Cortex of kidney (tissue), 1 donor: ENCODE measurements at places on chromosomes 2 and 18.

DNA sequence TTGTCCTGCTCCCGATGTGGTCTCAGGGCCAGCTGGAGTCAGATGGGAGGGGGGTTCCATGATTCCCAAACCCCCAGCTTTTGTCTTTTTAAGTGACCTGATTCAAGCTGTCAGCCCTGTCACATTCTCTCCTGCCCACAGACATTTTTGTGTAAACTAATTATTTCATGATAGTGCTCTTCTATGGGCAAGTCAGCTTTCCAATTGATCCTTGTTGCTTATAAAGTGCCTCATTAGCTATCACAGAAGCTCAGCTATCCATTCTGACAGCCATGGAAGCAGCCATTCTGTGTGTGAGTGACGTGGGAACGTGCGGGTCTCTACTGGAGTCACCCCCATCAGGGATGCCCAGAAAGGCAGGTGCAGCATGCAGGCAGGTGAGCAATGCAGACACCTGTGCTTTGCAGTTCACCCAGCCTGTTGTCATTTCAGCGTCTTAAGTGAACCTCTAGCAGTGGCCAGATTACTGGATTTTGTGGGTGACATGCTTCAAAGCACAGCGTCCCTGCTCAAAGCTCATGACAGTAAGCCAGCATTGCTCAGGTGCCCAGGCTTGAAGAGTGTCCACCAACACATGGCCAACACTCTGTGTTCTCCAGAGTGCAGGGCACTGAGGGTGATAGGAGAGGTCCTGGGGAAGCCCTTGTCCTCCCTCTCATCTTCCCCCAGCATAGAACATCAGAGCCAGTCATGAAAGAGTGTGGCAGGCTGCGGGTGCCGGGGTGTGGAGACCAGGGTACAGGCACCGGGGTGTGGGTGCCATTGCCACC lies 162.1 kb upstream of the SH3BP4 start:
- DNase-seq, result no peak

DNA sequence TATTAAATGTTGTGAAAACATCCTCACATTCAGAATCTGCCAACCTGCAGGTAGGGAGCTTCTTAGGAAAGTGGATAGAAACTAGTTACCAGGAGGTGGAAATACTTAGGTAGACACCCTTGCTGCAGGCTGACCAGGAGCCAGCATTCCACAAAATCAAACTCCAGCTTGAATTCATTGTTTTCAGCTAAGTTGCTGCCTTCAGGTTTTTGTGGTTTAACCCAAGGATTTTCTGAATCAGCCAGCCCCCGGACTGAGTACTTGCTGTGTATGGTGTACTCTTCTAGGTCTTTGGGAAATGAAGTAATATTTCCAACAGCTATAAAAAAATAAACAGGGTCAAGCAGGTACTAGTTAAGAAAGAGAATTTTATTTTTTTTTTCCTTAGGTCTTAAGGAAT lies 192.1 kb upstream of the CHST9 start:
- DNase-seq, result no peak

DNA sequence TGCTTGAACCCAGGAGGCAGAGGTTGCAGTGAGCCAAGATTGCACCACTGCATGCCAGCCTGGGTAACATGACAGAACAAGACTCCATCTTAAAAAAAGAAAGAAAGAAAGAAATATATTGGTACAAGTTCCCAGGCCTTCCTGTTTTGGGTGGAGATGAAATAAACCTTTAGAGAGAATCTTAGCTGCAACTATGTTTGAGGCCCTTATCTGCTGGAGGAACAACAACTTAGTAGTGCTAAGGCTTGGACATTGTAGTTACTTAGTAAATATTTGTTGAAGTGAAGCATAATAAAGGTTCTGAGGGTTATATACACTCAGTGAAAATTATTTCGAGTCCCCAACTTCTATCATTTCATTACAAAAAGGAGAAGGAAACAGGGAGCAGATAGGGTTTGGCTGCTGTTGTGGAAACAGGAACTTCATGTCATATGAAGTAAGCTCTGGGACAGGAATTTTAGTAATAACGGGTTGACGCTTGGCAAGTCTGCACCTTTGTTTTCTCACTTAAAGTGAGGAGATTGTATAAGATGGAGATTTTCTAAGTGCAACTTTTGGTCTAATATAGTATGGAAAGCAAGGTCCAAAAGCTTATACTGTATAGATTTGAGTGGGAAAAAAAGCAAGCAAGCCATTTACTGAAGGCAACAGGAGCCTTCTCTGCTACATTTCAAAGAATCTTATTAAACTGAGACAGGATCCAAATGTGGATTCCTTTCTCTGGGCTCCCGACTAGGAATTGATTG lies 40.0 kb upstream of the AGPS start:
- no peak for DNase-seq

GRCh38 chr2:10720947-10721395 lies 459 bp upstream of the ATP6V1C2 start:
- DNase-seq, result no peak

- DNase-seq, result no peak
Measured at GRCh38 chr2:19295998-19296502, 62.4 kb downstream of the OSR1 start.

GRCh38 chr18:49168281-49168985 lies 217.7 kb upstream of the SMAD7 start:
- DNase-seq, result no peak
